ENCODE measurements at places on chromosomes 11 and 22.

DNA sequence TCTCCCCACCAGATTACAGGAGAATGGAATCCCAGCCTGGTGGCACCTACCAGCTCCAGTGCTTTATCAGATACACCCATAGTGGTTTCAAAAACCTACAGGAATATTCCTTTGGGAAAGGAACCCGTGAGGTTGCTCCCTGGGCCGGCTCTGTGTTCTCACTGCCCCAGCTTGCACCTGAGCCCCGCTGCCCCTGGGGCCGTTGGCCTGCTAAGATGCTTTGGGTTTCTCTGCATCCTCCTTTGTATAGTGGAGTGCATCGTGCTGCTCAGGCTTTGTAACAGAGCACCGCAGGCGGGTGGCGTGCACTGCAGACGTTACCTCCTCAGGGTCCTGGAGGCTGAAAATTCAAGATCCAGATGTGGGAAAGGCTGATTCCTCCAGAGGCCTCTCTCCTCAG is 414.1 kb downstream of the BRD1 start:
- no peak for DNase-seq

DNA sequence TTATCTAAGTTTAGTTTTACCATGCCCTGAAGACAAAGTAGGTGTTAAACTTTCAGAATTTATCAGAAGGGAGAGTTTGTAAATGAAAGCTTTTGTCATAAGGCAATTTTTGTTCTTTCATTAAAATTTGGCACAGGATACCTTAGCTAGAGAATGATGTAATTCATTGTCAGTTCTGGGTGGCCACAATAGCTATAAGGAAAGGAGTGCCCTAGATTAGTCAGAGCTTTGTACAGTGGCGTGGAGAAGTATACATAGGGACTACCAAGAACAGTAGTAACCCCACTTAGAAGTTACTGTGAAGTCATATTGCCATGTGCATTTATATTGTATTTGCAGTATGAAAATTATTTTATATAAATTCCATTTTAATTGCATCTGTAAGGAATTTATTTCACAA is 126.3 kb upstream of the CARD18 start:
- no peak for DNase-seq

DNA sequence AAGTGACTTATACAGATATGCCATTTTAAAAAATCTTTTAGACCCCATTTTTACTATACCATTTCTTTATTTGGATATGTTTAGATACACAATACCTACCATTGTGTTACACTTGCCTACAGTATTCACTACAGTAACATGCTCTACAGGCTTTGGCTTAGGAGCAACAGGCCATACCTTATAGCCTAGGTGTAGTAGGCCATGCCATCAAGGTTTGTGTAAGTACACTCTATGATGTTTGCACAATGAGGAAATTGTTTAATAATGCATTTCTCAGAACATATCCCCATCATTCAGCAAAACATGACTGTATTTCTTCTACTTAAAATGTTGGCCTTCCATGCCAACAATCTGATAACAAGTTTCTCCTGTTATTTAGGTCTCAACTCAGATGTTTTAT is 1559.5 kb upstream of the TENM4 start:
- DNase-seq: no peak

- DNase-seq: no peak
These were observed 847.9 kb upstream of the ANO3 start for GRCh38 chr11:25483915-25484635.

GRCh38 chr11:118846181-118846935 is 37.3 kb upstream of the CXCR5 start:
- no peak for DNase-seq

DNA sequence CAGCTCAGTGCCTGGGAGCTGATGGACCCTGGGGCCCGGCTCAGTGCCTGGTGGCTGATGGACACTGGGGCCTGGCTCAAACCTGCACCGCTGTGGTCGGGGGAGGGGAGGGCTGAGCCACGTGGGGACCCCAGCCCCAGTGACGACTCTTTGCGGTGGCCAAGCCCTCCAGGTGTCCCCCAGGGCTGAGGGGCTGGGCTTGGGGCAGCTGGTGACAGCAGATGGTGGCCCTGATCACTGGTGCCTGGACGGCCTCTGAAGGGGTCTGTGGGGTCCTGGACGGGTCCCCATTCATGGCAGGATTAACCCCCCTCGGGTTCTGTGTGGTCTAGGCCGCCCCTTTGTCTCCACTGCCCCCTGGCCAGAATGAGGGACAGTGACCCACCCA is 3.4 kb upstream of the MUC5B start:
- no peak for DNase-seq

- DNase-seq: no peak
These were observed 558.4 kb upstream of the CADM1 start for GRCh38 chr11:116062490-116063171.

DNA sequence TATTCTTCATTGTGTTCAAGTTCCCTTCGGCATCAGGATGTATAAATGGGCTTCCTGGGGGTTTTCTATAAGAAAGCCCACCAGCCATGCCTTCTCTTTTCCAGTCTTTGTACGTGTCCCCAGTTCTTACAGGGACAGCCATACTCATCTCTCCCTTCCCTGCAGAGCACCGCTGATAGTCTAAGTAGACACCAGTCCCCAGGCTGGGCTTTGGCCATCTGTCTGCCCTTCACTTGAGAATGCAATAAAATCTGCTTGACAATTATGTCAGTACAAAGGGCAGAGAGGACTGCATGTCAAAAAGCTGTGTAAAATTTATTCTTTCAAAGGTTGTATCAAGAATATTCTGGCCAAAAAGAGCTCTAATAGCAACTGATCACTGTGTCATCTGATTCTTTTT is 27.3 kb downstream of the NTM start:
- no peak for DNase-seq

GRCh38 chr22:21100149-21101032 is 54.6 kb downstream of the LRRC74B start:
- no peak for DNase-seq
